ENCODE measurements at places on chromosomes 3 and 15.

DNA sequence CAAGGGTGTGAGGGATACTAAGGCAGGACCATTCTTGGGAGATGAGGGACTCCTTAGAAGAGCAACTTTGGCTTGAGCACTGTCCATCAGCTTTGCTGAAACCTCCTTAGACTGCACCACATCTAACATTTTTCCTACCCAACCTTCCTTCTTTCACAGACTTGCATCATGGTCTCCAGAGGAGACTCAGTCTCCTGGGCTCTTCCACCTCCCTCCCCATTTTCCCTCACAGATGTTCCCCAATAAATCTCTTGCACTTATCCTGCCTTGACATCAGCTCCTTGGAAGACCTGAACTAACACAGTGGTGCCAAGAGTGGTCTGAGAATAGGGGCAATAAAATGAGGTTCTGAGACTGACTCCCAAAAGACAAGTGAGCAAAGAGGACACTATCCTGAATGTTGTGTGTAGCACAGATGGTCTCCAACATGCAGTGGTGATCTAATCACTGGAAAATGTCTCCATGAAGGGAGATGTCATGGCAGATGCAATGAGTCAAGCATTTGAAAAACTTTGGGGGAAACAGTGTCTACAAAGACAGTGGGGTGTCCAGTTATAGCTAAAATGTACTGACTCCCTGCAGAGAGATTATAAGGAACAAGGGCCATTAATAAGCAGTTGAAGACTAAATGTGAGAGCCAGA is 26.0 kb upstream of the BOC start:
- no peak for DNase-seq

- no peak for DNase-seq
Measured at GRCh38 chr15:63194880-63195568, 5.6 kb downstream of the RAB8B start.

DNA sequence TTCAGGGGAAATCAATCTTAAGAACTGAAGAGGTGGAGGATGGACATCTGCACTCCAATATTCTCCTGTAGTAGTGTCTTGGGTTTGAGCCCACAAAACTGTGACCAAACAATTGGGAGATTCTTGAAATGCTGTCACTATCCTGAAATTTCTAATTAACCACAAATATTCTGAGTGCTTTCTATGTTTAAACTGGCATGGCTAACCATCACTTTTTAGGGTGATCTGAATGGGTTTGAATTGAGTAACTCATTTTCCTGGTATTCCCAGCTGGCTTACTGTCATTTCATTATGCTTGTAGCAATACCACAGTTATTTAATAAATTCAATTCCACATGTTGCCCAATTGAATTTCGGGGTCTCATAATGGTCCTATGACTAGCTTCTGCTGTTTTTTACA is 216.9 kb upstream of the DCBLD2 start:
- no peak for DNase-seq

DNA sequence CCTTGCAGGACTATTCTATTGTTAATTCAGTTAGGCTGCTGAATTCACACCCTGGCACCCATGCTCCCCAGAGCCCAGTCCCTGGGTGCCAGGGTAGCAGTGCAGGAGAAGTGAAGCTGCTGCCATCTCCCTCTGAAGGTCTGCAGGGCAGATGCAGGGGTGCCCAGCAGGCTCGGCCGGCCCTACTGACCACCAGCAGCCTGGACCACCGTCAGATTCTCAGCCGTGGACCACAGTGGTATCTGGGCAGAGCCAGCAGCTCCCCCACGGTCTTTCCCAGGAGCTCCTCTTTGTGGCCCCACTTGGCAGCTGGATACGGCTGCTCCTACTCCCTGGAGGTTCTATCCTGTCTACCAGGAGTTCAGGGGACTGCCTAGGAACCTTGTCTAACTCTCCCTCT is 46.8 kb downstream of the ALDH1L1 start:
- DNase-seq, result no peak

GRCh38 chr3:69710153-69710977 is 28.9 kb upstream of the MITF start:
- DNase-seq, result no peak

- no peak for DNase-seq
Measured at GRCh38 chr15:88061452-88061851, 195.1 kb downstream of the NTRK3 start.

GRCh38 chr3:142888481-142889211 is at the start of gene PCOLCE2:
Gene PCOLCE2, minus strand, starts transcription at chr3:142889083. Its CDS starts 187 bp downstream, at chr3:142888896.
- DNase-seq, result no peak

- DNase-seq, result no peak
Measured at GRCh38 chr15:60417112-60417511, 19.3 kb upstream of the ANXA2 start.

GRCh38 chr3:99808163-99808794 is 9.4 kb upstream of the CMSS1 start:
- DNase-seq, result no peak

GRCh38 chr3:151673974-151674373 is 59.8 kb upstream of the AADACL2 start:
- no peak for DNase-seq

Measured in ascending aorta (tissue), 2 donors.